ENCODE measurements at places on chromosomes 1 and 21. TPM values are rescaled to one million over a fixed set of nuclear protein-coding genes. Genes with fewer than 3 reads are reported as not detected.

The NES gene
- polyA plus RNA-seq = not detected

The ENAH gene
- polyA plus RNA-seq = not detected

The KCNA3 gene
- 67.9 TPM for polyA plus RNA-seq

The SDC3 gene
- polyA plus RNA-seq = not detected

The PCNT gene
- 17.2 TPM for polyA plus RNA-seq

The MYOC gene
- not detected for polyA plus RNA-seq

The TNFRSF9 gene
- polyA plus RNA-seq = 0.15 TPM

Data from naive thymus-derived CD8-positive, alpha-beta T cell (primary cell).